Endodermal cell (in vitro differentiated cells): ENCODE measurements at places on chromosomes 6 and 20.

DNA sequence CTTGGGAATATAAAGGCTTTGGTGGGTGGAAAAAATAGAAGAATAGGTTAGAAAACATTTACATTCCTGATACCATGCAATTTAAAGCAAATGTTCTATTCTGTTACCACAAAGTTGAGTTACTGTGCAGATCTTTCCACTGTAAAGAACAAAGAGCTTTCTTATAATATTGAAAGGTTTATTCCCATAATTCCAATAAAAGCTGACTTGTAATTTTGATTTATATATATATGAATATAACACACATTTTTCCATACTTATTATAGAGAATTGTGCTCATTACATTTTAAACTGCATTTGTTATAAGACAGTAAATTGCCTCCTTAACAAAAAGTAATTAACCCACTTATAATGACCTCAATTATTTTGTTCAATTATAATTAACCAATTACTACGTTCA is 135.9 kb downstream of the RNASET2 start:
- no peak for DNase-seq

- DNase-seq, result peak; percentile 21
Measured at GRCh38 chr6:6806844-6807518, 218.5 kb downstream of the LY86 start.

- DNase-seq, result no peak
Measured at GRCh38 chr20:1897965-1898464, 2.8 kb downstream of the SIRPA start.

GRCh38 chr6:73666393-73666792 is 12.6 kb upstream of the SLC17A5 start:
- DNase-seq, result no peak

DNA sequence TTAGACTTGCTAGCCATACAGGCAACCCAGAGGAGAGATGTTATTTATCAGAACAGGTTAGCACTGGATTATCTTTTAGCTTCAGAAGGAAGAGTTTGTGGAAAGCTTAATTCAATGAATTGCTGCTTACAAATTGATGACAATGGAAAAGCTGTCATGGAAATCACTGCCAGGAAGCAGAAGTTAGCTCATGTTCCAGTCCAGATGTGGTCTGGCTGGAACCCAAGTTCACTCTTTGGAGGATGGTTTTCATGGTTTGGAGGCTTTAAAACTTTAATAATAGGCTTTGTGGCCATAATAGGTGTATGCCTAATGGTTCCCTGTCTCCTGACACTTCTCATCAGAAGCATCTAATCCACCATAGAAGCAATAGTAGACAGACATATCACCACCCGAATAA is 699.0 kb downstream of the PHF3 start:
- no peak for DNase-seq

DNA sequence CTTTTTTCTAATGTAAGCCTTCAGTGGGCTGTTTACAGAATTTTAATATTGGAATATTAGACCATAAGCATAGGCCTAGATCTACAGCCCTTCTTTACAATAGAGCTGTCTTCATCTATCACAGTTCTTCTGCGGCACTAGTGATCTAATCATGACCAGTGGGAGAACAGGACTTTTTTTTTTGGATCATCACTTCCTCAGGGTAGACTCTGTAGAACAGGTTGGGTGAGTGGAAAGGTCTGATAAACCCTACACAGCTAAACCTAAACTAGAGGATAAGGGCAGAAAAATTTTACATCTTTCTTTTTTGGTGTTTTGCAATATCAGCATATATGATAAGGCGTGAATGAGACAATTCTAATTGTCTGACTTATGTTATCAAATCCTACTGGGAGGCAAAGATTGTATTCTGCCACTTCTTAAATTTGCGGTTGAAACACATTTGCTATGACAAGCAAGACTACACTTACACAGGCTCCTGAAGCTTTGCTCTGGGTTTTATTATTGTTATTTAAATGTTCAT is 52.2 kb downstream of the GOPC start:
- DNase-seq, result no peak

- no peak for DNase-seq
Measured at GRCh38 chr6:152329638-152330448, 307.3 kb downstream of the SYNE1 start.

- DNase-seq, result no peak
Measured at GRCh38 chr6:113361014-113361645, 496.0 kb upstream of the MARCKS start.

DNA sequence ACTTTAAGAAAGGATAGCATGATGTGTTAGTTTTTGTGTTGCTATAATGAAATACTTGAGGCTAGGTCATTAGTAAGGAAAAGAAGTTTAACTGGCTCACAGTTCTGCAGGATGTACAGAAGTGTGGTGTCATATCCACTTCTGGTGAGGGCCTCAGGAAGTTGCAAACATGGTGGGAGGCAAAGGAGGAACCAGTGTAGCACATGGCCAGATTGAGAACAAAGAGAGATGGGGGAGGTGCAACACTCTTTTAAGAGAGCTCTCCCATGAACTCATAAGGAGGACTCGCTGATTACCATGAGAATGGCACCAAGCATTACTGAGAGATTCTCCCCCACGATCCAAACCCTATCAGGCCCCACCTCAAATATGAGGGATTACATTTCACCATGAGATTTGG is 265.4 kb downstream of the RIMS1 start:
- no peak for DNase-seq

DNA sequence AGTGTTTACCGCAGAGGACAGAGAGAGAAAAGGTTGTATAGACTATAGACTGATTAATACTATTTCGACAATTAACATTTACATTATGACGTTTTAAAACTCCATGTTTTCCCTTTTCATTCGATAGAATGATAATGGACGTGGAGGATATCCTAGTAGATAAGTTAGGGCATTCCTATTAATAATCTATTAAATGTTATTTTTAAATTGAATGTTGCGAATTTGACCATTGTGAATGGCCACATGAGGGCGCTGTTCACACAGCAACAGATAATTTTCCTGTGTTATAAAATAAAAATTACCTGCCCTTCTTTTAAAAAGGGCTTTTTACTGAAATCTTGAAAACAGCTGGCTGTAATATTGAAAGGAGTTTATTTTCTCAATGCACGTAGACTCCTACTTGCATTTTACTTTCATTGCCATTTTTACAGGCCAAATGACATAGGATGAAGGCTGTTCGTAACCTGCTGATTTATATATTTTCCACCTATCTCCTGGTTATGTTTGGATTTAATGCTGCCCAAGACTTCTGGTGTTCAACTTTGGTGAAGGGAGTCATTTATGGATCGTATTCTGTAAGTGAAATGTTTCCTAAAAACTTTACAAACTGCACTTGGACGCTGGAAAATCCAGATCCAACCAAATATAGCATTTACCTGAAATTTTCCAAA is 3.3 kb downstream of the ADGRB3 start:
- DNase-seq, result peak; percentile 51

- DNase-seq, result no peak
Measured at GRCh38 chr20:59605601-59606364, 1.4 kb downstream of the PHACTR3 start.

GRCh38 chr6:127794405-127794804 is 106.5 kb downstream of the THEMIS start:
- DNase-seq, result no peak

DNA sequence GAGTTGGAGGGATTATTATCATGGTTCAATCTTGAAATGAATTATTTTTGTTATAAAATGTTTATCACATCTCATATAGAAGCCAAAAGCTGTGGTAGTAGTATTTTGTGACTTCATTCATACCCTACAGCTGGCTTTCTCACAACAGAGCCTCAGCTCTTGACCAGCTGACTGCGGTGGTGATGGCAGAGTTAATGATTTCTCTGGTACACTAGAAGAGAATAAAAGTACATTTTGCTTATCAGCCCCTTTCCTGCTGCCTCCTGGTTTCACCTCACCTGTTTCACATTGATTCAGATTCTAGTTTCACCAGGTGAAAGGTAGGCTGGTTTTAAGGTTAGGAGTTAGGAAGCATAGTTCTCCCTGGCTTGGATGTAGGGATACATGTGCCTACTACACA is 55.7 kb downstream of the AFG1L start:
- DNase-seq, result no peak

- no peak for DNase-seq
Measured at GRCh38 chr6:106097411-106098231, 11.5 kb downstream of the PRDM1 start.

DNA sequence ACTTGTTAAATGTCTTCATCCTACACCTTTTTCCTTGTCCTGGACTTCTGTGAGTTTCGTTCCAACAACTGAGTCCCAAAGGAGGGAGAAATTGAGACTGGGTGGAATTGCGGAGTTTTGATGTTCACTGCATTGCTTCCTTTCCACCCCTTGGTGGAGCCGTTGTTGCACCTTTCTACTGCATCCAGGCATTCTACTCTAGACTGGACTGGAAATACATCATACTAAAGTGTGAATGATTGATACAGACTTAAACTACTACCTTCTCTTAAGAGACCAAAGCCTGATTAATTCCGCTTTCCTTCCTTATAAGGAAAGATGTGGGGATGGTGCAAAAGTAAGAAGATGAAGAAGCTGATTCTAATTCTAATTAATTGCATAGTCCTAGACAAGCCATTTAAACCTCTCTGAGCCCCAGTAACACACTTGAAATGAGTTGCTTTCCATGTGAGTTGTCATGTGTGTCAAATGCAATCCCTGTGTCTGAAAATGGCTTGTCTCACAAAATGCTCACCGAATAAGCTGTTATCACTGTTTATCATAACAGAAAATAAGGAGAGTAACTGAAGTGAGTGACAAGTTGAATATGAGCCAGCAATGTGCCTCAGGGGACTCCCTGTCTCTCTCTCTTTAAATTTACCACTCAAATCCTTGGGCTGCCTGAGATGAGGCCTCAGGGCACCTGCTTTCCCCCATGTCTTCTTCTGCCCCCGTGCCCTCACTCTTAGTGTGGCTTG is 338.3 kb upstream of the CHD6 start:
- peak; percentile 53 for DNase-seq

GRCh38 chr20:23018432-23018831 is 16.7 kb upstream of the SSTR4 start:
- no peak for DNase-seq

DNA sequence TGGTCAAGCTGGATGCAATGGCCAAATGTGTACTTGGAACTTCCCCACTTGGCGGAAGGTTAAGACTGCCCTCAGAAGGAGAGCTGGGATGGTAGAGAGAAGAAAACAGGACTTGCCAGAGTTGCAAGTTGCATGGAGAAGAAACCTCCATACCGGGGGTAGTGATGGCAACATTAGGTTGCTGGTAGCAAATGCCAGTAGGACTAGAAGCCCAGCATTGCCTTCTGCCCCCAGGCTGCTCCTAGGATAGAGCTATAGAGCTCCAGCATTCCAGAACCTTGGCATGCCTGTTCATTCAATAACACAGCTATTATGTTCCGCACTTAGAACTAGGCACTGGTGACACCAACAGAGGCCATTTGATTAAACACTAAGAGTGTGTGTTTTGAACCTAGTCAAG is 26.6 kb downstream of the TFEB start:
- no peak for DNase-seq

- no peak for DNase-seq
Measured at GRCh38 chr6:7060769-7061516, 46.8 kb upstream of the RREB1 start.

GRCh38 chr20:62739581-62740285 is 31.1 kb downstream of the NTSR1 start:
- no peak for DNase-seq

DNA sequence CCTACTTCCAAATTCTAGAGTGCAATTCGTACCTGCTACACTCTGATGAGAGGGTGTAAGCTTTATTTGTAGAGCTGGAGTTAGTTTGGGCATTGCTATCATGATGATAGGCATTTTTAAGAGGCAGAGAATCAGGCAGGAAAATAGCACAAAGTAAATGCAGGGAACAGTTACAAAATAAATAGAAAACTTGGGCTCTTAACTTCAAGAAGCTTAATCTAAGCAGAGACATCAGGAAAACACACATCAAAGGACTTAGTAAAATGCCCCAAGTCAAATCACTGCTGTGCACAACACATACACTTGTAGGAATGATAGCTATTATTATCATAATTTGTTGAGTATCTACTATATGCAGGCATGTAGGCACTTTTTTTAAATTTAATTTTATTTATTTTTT is 381.2 kb downstream of the CD83 start:
- DNase-seq, result no peak

GRCh38 chr6:96302991-96303390 is 218.6 kb upstream of the UFL1 start:
- DNase-seq, result no peak

- DNase-seq, result no peak
Measured at GRCh38 chr6:75556240-75556639, 45.4 kb upstream of the SENP6 start.

- no peak for DNase-seq
Measured at GRCh38 chr6:52661551-52661950, 9.4 kb upstream of the TMEM14A start.

DNA sequence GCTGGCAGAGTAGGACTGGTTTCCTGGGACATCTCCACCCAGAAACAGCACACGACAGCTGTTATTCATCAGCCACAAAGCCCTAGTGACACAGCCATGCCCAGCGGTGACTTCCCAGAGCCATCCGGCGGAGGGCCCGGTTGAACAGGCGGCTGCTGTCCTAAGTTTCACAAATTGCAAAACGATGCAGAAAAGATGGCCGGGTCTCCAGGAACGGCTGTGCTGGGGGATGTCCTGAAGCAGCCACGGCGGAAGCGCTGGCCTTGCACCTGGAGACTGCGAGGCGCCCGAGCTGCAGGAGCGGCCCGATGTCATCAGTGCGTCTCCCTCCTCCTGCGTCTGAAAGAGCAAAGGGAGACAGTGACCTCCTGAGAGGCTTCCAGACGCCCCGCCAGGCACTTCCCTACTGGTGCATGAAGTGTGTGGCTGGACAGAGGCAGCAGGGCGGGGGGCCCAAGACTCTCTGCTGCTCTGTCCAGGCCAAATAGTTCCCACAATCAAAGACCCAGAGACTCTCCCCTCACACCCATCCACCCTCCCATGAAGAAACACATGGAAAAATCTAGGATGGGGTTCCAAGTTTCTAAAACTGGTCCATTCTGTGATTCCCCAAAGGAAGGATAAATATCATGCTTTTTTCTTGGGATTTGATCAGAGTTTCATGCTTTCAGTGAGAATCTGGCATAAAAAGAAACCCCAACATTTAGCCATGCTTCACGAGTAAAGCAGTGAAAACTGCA is 44.0 kb downstream of the SSR1 start:
- no peak for DNase-seq

DNA sequence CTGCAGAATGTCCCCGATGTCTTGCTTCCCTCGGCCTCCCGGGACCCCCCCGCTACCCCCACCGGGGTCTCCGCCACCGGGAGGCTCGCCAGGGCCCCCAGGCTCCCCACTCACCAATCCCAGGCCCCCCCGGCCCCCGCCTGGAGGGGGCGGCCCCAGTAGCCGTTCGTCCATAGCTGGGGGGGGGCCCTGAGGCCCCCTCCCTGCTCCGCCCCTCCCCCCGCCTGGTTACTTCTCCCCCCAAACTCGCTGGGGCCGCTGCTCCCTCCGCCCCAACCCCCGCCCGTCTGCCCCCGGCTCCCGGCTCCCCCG is 304 bp downstream of the PBX2 start:
- no peak for DNase-seq

- DNase-seq, result no peak
Measured at GRCh38 chr6:7045331-7045730, 62.4 kb upstream of the RREB1 start.
